ENCODE measurements at places on chromosomes 12 and 14.

- DNase-seq = no peak
Measured at GRCh38 chr14:98210045-98210672, 1061.8 kb downstream of the BCL11B start.

DNA sequence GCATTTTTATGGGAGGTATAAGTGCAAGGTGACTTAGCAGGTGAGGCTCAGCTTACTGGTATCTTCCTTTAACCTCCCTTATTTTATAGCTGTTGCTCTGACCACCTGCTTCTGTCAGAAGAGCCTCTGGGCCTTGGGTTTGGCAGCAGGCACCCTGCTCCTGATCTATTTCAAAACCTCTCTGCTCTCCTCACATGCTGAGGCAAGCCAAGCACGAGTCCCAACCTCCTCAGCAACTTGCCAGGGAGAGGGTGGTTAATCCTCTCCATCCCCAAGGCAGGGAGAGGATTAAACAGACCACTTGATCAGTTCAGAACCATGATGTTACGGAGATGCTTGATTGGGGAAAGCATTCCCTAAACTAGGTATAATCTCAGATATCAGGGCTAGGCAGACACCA is 5.4 kb downstream of the PLEKHH1 start:
- DNase-seq = no peak

DNA sequence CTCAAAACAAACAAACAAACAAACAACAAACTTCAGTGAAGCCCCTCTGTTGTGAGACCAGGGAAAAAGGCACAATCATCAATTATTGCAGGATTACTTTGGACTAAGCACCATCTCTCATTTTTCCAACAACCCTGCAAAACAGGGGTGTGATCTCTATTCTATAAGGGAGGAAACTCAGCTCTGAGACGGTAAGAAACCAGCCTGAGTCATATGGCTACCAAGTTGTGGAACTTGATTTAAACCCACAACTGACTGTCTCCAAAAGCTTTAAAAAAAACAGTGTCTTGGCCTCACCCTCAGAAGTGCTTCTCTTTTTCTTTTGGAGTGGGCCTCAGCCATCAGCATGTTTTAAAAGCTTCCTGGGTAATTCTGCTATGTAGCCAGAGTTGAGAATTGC is 49.8 kb downstream of the RIN3 start:
- DNase-seq = no peak

DNA sequence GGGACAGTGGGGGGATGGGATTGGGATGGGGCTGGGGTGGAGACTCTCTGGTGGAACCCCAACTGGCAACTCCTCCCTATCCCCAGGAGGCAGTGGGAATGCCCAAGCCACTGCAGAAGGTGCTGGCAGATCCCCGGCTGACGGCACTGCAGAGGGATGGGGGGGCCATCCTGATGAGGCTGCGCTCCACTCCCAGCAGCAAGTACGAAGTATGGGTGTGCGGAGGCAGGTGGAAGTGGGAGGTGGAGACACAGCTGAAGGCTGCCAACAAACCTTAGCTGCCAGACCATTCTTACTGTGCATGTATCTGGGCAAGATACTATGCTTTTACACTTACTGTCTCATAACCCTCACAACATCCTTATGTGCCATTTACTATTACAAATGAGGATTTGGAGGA is 8.2 kb downstream of the ARHGEF40 start:
- no peak for DNase-seq

DNA sequence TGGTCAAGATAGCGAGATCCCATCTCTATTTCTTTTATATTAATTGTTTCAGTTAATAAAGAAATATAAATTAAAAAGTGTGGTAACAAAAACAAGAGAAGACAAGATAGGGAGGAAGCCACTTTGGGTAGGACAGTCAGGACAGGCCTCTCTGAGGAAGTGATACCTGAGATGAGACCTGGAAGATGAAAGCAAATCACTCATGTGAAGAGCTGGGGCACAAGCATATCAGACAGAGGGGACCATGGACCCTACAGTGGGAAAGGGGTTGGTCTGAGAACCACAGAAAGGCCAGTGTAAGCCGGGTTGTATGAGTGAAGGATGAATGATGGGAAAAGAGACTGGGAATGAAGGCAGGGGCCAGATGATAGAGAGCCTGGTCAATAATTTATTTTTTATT is 1.8 kb upstream of the MED6 start:
- DNase-seq = no peak

GRCh38 chr12:99453836-99454538 is 193.6 kb upstream of the GARIN6 start:
- no peak for DNase-seq

DNA sequence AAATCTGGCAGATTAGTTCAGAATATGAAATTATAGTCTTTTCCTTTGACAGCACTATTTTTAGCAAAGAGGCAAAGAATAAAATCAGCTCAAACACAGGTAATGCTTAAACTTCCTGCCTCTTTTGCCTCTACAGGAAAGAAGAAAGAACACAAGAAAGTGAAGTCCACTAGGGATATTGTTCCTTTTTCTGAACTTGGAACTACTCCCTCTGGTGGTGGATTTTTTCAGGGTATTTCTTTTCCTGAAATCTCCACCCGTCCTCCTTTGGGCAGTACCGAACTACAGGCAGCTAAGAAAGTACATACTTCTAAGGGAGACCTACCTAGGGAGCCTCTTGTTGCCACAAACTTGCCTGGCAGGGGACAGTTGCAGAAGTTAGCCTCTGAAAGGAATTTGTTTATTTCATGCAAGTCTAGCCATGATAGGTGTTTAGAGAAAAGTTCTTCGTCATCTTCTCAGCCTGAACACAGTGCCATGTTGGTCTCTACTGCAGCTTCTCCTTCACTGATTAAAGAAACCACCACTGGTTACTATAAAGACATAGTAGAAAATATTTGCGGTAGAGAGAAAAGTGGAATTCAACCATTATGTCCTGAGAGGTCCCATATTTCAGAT is 17.4 kb downstream of the TMPO start:
- DNase-seq = no peak

DNA sequence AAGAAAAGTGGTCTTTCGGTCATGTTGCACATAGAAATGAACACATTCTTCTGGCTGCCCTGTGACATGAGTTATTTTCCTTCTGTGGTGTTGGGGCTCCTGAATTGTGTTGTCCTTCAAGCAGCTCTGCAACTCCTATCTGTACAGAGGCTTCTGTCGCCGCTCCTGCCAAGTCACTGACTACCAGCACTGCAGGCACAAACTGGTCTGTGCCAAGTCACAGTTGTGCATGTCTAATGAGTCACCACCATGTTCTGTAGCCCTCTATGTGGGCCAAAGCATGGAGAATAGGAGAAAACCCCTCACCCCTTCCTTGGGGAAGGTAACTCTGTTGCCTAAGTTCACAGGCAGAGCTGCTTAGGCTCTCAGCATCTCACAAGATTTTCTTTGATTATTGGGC is 283.3 kb downstream of the RPL10L start:
- no peak for DNase-seq

DNA sequence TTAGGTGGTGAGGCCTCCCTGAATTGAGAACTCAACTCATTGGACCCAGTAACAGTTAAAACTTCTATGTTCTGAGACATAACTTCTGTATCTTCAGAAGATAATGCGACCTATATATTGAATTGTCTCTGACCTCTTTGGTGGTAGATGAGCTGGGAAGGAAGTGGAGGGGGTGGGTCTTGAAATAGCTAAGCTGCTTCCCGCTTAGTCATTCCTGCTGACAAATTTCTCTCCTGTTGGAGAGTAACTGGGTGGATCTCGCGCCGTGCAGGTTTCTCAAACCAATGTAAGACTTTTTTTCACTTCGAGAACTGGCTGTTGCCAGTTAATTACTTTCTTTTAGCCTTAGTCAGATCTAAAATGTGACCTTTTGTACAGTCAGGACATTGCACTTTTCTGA is 100.8 kb downstream of the PPHLN1 start:
- DNase-seq = no peak

GRCh38 chr12:81809829-81810595 is 50.9 kb upstream of the PPFIA2 start:
- no peak for DNase-seq

GRCh38 chr12:104994336-104994735 is 8.2 kb downstream of the NOPCHAP1 start:
- DNase-seq = no peak

GRCh38 chr14:39430762-39431415 is 1.3 kb downstream of the FBXO33 start:
- peak; percentile 11 for DNase-seq

GRCh38 chr14:61179061-61179690 is 102.0 kb downstream of the TMEM30B start:
- no peak for DNase-seq

DNA sequence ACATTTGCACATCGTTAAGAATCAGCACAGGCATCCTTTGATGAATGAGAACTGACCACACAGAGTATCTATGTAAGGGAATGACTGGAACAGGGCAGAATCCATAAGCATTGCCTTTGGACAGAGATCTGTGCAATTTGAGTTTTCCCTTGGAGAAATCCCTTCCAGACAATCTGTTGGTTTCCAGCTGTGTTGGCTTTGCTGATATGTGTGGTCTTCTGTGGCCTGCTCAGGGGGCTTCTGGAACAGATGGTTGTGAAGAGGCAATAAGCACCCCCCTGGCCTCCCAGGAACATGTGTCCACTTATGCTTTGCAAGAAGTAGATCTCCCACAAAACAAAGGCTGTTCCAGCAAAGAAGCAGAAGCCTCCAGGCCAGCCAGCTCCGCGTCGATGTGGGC is 111.4 kb upstream of the TMEM132C start:
- no peak for DNase-seq

DNA sequence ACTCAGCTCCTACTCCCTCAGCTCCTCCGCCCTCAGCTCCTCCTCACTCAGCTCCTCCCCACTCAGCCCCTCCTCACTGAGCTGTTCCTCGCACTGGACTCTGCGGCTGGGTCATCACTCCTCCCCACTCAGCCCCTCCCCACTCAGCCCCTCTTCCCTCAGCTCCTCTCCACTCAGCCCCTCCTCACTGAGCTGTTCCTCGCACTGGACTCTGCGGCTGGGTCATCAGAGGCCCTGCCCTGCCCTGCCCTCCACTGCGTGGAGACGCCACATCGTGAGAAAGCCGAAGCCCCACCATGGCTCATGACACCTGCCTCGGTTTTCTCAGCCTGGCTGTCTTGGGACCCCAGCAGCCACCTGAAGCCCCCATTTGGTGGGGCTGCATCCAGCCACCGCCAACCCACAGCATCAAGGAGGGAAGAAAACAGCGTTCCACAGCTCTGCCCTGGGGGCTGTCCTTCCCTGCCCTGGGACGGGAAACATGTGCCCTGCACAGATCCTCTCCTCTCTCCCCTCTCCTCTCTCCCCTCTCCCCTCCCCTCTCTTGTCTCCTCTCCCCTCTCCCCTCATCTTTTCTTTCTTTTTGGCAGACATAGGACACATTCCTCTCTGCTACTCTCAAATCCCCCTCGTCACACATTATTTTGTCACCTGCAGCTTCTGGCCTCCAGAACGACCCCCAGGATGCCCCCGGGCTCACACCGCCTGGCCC is 17.7 kb downstream of the NOC4L start:
- no peak for DNase-seq

- DNase-seq = no peak
Measured at GRCh38 chr14:76682367-76682766, 78.9 kb upstream of the VASH1 start.

DNA sequence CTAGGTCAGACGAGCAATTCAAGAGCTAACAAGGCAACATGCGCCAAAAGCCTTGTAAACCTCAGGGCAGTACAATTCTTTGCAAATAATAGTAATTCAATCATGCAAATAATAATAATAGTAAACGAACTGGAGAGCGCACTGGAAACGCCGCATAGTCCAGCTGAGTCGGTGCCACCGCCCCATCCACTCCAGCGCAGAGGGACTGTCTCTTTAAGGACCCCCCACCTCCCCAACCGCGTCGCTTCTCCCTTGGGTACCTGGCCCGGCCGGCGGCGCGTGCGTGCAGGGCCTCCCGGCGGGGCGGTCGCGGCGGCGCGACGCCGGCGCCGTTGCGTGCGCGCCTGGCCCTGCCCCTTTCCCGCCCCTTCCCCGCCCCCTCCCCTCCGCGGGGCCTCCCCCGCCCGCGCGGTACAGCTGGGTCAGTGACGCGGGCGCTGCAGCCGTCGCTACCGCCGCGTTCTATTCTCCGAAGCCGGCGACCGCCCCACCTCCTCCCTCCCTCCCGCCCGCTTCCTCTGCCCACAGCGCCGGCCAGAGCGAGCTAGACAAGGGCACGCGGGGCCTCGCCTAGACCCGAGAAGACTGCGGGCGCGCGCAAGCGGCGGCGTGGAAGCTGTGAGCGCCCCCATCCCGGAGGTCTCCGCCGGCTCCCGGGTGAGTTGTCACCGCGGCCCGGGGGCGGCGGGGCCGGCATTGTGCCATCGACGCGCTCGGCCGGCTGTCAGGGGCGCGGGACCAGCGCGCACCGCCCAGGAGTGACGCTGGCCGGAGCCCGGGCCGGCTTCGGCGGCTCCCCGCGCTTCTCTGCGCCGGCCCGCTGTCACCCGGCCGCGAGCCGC is at the start of gene SUSD6:
SUSD6 (plus strand) TSS at position 425 of the 842 bp plus-strand sequence. CDS start 46,997 bp downstream, outside the sequence.
- DNase-seq = peak; percentile 86

- no peak for DNase-seq
Measured at GRCh38 chr14:99350751-99351150, 78.8 kb upstream of the BCL11B start.

- no peak for DNase-seq
Measured at GRCh38 chr12:129848876-129849275, 54.9 kb downstream of the TMEM132D start.

DNA sequence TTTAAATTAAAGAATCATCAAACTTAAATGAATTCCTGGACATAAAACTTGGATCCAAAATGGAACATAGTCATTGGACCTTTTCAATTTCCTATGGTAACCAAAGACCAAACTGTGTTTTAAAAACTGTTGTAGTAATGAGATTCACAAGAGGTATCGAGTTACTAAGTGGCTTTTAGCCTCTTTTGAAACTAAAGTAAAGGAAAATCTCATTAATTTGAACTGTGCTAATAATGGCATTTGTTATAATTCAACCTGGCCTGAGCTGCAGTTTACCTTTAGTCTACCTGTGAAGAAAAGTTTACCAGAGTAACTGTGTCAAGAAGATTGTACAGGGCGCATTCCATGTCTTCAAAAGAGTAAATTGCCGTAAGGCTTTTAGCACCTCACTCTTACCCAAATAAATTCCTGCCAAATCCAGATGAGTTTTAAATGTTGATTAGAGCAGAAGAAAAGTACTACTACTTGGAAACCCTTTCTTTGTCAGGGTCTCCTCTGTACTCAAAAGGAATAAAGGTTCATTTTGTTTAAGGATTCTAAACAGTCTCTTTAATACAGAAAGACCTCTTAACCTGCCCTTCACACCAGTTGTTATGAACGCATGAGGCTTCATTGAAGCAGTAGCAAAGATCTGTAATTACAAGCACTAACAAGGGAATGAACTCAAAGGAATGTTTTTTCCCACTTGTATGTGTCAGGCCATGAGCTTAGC is 17.1 kb upstream of the MED13L start:
- no peak for DNase-seq

GRCh38 chr12:27207615-27208413 is 36.3 kb upstream of the STK38L start:
- peak; percentile 13 for DNase-seq

DNA sequence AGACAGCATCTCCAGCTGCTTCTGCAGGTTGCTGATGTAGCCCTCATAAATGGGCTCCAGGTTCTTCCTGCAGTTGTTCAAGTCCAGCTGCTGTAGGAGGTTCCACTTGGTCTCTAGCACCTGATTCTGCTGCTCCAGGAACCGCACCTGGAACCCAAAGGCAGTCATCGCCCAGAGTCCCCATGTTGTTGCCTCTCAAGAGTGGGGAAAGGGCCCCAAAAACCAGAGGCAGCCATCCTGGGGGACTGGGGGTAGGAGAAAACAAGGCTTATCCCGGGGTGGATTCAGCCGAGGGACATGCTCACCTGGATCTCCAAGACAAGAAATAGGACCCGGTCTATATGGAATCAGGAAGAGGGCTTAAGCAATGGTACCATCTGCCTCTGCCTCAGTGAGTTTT is 2.3 kb downstream of the KRT72 start:
- DNase-seq = no peak
